SW480 (cell line): ENCODE measurements at places on chromosomes 4 and X.

DNA sequence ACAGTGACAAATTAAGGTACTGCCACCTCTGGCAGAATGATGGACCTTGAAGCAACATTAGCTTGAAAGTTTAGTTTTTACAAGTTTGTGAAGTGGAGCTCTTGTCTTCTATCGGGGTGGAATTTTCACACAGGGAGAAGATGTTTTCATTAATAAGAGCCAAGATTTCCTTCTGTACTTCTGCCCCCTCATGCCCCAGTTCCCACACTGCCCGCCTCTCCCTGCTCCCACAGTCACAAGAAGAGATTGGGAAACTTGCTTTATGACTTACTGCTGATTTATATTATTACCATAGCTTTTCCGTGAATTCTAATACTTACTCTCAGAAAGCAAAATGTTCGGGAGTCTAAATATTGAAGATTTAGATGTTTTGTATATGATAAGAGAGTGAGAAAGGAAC is 539.8 kb upstream of the ARX start:
- no peak for DNase-seq

GRCh38 chrX:48683411-48683982 is at the start of gene WAS:
TSS of gene WAS (plus strand) at chrX:48683799. CDS start at chrX:48683854, 55 bp downstream.
- no peak for DNase-seq

- peak; percentile 29 for DNase-seq
These were observed 11.0 kb upstream of the CXCL2 start for GRCh38 chr4:74109870-74110605.

GRCh38 chr4:161247831-161248230 is 916.0 kb downstream of the FSTL5 start:
- DNase-seq, result no peak

GRCh38 chrX:8879750-8880149 is 78.6 kb upstream of the FAM9A start:
- peak; percentile 16 for DNase-seq

GRCh38 chr4:62250100-62250499 is 1050.0 kb downstream of the ADGRL3 start:
- DNase-seq, result no peak

- DNase-seq, result no peak
These were observed 161.7 kb downstream of the DCHS2 start for GRCh38 chr4:154329939-154330338.

- no peak for DNase-seq
These were observed 105.0 kb downstream of the PCDH7 start for GRCh38 chr4:30825008-30825770.

DNA sequence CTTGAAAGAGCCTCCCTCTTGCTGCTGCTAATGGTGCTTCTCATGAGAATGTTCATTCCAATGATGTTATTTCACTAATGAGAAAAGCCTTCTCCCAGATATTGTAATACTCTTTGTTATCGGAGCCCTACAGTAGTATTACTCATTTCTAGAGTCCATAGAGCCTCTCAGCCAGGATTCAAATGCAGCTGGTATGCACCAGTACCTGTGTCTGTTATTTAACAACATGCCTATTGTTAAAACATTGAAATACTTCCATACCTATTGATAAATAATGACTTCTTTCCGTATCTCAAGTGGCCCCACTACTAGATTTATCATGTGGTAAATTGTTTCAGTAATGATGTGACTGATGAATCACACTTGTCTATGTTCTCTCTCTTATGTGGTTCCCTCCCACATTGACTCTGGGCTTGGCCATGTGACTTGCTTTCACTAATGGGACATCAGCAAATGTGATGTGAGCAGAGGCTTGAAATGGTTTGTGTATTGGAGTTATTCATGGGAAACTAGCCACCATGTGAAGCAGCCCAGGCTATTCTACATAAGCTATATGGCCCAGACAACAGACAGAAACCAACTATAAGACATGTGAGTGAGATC is 207.6 kb downstream of the THOC2 start:
- DNase-seq, result peak; percentile 31

DNA sequence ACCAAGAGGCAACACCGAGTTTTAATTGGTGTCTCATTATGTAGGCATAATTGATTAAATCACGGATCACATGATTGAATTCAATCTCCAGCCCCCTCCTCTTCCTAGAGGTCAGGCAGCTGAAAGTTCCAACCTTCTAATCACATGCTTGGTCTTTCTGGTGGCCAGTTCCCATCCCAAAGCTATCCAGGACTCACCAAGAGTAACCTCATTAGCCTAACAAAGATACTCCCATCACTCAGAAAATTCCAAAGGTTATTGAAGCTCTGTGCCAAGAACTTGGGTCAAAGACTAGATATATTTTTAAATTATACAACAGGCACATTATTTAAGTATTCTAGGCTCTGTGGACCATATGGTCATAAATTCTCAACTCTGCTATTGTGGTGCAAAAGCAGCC is 65.1 kb downstream of the SLC10A7 start:
- no peak for DNase-seq
